Sigmoid colon (tissue), 7 donors: ENCODE measurements at places on chromosomes 6 and 20.

DNA sequence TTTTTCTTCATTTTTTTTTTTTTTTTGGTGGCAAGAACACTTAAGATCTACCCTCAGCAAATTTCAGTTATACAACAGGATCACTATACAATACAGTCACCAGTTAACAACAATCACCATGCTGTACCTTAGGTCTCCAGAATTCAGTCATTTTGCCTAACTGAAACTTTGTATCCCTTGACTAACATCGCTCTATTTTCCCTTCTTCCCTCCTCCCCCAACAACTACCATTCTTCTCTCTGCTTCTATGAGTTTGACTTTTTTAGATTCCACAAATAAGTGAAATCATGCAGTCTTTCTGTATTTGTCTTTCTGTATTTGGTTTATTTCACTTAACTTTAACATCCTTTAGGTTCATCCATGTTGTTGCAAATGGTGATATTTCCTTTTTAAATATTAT is 42.4 kb upstream of the DOK5 start:
- DNase-seq, result no peak

DNA sequence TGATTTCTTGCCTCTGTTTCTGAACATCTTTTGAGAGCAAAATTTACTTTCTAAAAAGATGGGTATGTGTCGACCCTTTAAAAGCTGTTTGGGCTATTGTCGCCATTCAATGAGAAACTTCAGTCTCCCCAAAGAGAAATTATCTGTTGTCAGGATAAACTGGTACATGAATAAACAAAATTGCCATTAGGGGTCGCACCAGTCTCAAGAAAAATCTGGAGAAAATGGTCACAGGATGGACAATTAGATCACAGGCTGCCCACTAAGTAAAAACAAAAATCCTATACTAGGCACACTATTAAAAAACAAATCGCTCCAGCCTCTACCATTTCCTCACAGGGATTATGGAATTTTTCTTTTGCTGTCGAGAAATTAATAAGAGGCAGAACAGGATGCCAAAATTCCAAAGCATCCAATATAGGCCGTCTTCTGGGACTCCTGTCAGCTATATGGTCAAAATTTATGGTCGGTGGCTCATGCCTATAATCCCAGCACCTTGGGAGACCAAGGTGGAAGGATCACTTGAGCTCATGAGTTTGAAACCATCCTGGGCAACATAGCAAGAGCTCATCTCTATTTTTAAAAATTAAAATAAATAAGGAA is 5.5 kb upstream of the HLA-E start:
- DNase-seq, result no peak

- no peak for DNase-seq
These were observed 155.1 kb upstream of the SOX4 start for GRCh38 chr6:21438237-21438985.

DNA sequence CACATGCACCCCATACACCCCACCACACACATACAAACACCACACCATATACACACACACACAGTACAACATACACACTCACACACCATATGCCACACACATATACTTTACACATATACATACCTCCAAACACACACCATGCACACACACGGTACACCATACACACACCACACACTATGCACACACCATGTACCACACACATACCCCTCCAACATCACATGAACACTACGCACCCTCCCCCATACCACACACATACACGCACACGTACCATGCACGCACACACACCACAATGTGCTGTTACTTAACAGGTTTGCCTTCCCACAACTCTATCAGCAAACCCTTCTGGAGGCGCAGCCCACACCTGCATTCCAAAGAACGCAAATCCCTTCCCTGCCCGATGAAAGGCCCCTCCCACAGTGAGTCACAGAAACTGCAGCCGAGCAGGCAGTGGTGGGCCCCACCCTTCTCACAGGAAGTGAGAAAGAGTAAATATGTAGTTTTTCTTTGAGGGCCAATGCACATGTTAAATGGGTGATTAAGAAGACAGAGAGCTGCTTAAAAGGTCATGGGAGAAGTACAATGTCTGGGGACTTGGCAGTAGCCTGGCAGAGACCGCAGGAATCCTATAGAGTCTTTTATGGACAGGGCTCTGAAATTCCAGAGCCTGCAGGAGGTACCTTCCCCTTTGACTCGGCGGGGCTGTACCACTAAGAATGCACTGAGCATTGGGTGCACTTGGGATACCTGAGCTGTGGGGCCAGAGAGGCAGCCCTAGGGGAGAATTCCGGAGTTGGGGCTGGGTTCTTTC is 34.1 kb upstream of the EZR start:
- DNase-seq, result no peak

- DNase-seq, result no peak
These were observed 46.8 kb upstream of the INSM1 start for GRCh38 chr20:20321134-20321533.

- no peak for DNase-seq
These were observed 118.9 kb upstream of the CEP85L start for GRCh38 chr6:118770112-118770788.

DNA sequence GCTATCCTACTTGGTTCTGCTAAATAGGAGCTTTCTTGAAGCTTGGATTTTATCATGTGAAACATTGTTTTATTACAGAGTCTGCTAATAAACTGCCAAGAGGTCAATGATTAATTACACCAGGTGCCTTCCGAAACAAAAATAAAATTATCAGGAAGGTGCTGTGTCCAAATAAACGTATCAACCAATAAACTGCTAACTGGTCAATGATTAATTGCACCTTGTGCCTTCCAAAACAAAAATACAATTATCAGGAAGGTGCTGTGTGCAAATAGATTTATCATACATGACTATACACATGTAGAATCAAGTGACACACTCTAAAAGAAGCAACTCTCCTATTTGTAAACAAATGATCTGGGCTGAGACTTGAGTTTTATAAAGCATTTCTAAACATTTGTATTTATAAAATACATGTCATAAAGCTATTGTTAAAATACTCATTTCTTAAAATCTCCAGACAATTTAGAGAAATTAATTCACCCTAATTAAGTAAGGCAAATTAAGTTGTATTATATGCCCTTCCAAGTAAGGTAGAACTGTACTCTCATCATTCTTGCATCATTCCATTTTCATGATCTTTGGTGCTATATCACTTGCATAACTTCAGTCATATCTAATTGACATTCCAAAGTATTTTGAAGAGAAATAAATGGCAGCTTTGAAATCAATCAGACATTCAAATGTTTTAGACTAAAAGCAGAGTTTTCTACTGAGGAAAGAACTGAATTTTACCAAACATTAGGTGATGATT is 26.8 kb downstream of the SPTLC3 start:
- DNase-seq, result no peak
